ENCODE measurements at places on chromosomes 5 and 9.

GRCh38 chr9:132411091-132411508, 1.1 kb downstream of the CFAP77 start:
- DNase-seq = peak; percentile 14

DNA sequence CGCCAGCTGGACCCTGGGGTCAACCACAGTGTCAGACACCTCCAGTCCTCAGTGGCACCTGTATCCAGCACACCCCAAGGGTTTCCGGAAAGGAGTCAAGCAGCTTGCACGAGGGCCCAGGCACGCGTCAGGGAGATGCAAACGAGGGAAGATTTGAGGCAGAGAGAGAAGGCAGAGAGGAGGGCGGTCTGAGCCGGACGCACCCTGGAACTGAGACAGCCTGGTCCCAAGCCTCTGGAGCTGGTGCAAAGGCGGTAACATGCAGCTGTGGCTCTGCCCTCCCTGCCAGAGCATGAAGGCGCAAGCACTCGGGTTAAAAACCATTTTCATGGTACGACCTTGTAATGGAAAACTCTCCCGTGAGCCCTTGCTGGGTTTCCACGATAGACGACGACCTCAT, 32.2 kb downstream of the SLC6A18 start:
- DNase-seq = no peak

DNA sequence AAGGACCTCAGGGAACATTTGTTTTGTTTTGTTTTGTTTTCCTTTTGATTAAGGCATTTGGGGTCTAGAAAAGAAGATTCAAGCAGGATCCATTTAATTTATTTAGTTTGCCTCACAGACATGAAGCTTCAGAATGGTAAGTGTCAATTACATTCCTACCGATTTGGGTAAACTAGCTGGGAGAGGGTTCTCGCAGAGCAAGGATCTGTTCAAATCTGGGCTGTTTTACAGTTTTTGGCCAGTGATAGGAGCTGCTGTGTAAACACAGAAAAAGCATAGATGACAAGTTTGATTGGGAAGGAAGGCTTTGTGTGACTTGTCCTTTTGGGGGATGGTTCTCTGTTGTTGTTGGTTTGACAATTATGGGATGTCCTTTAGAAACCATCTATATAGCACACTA, 470.3 kb upstream of the WWC1 start:
- peak; percentile 65 for DNase-seq

DNA sequence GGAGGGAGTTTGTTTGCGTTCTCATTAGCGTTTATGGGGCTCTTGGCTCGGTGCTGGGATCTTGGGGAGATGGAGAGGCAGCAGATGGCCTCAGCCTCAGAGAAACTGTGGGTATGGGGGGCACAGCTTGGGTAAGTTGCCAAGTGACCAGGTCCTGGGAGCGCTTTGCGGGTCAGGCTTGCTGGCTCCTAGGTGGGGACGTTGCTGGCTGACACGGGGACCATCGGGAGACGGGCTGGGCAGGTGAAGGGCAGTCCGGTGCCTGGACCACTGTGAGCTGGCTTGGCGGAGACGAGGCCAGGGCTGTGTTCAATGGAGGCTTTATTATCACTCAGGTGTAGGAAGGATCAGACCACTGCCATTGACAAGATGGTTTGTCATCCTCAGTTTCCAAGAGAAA, 30.0 kb downstream of the FGD3 start:
- no peak for DNase-seq

DNA sequence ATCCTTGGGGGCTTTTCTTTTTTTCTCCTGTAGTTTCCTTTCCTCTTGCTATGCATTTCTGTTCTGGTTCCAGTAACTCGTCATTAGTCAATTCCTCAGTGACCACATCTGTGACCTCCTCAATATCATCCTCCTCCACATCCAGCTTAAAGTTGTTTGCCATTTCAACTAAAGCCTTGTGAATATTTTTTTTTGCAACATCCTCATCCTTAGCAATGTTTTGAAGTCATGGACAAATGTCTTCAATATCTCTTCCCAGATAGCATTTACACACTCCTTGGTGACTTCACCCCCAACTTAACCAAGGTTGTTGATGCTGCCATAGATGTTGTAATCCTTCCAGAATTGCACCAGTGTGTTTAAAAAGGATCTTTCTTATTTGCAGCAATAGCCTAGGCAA, 14.7 kb upstream of the ADRB2 start:
- no peak for DNase-seq

DNA sequence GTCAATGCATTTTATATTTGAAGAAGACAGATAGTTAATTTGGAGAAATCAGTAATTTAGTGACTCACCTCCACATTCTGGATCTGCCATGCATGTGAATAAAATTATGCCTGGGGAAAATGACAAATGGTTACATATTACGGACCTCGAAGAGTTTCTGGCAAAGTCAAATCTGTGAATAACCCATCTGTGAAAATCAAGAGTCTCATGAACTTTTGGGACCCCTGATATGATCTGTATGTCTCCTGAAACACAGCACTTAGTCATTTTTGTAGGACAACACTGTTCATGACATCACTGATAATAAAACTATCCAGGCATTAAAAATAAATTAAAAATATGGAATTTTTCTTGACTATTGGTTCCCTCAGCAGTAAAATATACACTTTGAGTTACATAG, 584.5 kb downstream of the TLE4 start:
- DNase-seq = no peak

GRCh38 chr5:53164478-53165165, 55.1 kb upstream of the MOCS2 start:
- DNase-seq = no peak

DNA sequence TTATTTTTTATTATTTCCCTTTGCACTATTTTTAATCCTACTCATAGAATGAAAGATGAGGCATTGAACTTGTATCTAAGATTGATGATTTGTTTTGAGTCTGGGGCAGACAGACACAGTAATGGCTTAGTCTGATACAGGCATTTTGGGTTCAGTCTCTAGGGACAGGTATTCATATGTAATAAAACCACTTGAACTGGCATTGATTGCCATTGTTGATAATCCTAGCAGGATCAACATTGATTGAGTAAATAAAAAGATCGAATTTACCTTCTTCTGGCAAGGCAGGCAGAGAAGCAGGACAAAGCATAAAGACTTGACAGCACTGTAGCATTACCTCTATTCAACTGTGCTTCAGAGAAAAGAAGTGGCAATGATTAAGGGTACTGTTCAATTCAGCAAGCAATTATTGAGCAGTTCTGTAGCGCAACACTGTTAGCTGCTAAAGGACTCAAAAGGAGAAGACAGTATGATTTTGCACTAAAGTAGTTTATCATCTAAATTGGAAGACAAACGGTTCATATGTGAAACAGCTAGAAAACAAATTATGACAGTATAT, 144.4 kb downstream of the COMMD10 start:
- DNase-seq = no peak

GRCh38 chr5:136055612-136056309, 27.0 kb downstream of the TGFBI start:
- no peak for DNase-seq

- DNase-seq = no peak
These were observed 18.6 kb downstream of the ARPC5L start for GRCh38 chr9:124880501-124880900.

DNA sequence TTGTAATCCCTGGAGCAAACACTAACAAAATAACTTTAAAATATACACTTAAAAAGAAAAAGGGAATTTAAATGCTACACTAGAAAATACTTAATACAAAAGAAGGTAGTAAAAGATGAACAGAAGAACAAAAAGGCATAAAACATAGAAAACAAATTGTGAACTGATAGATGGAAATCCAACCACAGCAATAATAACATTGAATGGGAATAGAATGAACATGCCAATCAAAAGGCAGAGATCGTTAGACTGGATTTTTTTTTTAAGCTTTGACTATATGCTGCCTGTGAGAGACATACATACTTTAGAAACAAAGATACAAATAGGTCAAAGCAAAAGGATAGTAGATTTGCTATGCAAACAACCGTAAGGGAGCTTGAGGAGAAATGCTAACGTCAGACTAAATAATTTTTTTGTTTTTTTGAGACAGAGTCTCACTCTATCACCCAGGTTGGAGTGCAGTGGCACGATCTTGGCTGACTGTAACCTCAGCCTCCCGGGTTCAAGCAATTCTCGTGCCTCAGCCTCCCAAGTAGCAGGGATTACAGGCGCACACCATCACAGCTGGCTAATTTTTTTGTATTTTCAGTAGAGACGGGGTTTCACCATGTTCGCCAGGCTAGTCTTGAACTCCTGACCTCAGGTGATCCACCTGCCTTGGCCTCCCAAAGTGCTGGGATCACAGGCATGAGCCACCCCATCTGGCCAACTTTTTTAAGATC, 6.5 kb downstream of the ABO start:
- no peak for DNase-seq

DNA sequence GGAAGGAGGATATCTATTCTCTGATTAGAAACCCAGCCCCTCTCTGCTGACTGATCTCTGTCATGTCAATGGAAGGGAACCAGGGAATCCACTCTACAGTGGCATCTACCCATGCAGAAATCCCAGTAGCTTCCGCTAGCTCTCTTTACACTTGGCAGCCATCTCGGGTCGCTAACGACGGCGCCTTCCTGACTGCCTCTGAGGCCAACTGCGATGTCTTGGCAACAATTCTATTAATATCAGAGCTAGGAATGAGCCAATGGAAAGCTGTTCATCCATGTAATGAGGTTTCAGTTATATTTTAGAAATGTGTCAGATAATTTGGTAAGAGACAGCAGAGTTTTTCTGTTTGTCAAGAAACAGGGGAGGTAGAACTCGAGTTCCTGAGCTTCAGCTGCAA, 67.6 kb upstream of the ATP10B start:
- no peak for DNase-seq

- DNase-seq = no peak
These were observed 40.9 kb upstream of the BNIP1 start for GRCh38 chr5:173103411-173103810.

GRCh38 chr9:16070455-16071145, 517.8 kb downstream of the CCDC171 start:
- no peak for DNase-seq

DNA sequence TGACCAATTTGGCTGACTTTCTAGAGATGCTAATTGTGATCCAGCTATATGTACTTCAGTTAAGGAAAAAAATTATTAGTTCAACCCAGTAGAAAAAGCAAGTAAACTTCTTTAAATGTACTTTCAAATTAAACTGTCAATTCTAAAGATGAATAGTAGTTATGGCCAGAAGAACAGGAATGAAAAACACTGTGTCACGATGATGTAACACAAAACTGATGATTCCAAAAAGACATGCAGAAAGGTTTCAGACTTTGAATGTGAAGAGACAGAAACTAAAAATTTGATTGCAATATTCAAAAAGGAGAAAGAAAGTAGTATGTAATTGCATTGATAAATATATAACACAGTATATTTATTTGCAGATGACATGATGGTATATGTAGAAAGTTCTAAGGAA, 127.3 kb upstream of the NR4A3 start:
- DNase-seq = no peak

GRCh38 chr5:36070687-36071571, 4.2 kb upstream of the UGT3A2 start:
- DNase-seq = no peak

GRCh38 chr9:113536483-113537228, 73.1 kb downstream of the RGS3 start:
- no peak for DNase-seq

DNA sequence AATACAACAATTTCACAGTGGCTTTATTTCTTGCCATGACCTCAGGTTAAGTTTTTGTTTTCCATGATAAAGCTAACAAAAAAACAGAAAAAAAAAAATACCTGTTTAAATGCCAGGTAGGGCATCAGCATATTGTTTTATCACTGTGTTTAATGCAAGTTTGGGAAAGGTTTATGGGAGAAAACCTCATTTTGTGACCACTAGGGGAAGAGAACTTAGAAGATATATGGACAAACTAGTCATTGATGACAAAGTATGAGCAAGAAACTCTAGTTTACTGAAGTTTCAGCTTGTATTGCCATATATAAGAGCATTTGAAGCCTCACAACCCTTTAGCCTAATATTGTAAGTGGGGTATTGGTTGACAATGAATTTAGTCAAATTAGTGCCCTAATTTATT, 1431.4 kb upstream of the CDH18 start:
- DNase-seq = no peak

- DNase-seq = no peak
These were observed 19.5 kb downstream of the TTF1 start for GRCh38 chr9:132387133-132387532.
